Activated naive CD4-positive, alpha-beta T cell treated with anti-CD3 and anti-CD28 coated beads for 36 hours (primary cell): ENCODE measurements at places on chromosomes 7 and 10.
A peak's percentile ranks its signal among the peaks of the same experiment; 100 is the strongest.

DNA sequence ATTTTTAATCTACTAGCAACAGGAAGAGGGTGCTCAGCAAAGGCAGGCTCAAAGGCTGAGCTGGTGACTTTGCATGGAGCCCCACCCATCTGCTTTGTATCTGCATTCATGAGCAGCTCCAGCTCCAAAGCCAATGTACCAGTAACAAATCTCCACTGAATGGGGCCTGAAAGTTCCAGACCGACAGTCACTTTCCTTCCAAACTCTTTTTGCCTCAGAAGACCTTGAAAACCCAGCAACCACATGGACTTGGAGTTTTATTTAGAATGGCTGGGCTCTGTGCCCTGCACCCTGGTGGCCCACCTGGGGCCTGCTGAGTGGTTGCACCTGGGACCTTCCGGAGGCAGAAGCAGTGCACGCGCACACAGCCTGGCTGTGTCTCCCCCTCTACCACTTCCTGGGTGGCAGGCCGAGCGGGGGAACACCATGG is 195.0 kb upstream of the PLXNA4 start:
- DNase-seq: peak; percentile 52

DNA sequence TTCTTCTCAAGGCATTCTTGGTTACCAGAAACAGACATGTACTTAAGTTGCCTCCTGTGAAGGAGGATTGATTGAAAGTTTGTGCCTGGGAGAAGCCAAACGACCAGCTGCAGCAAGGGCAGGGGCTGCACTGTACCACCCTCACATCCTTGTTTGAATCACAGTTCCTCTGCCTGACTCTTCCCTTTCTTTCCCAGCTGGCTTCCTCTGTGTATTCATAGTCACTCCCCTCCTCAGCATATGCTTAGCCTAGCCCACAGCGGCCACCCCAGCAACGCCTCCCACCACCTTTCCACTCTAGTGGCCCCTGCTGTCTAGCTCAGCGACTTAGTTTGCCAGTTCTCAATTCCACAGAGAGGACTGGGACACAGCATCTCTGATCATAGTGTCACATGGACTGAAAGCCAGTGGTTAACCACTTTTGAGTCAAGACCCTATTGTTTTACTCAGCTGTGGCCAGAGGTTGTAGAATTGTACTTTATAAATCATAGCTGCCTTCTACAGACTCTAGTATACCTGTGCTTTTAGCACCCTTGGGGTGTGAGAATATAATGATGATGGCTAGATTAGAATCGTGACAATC is 643.0 kb downstream of the SUGCT start:
- DNase-seq: no peak

DNA sequence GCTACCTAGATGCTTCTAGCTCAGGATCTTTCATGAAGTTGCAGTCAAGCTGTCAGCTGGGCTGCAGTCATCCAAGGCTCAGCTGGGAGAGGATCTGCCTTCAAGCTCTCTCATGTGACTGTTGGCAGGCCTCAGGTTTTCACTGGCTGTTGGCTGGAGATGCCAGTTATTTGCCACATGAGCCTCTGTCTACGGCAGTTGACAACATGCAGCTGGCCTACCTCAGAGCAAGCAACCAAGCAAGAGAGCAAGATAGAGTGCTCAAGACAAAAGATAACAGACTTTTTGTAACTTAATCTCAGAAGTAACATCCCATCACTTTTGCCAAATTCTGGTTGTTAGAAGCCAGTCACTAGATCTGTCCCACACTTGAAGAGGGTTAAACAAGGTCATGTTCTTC is 125.8 kb downstream of the TPST1 start:
- no peak for DNase-seq

DNA sequence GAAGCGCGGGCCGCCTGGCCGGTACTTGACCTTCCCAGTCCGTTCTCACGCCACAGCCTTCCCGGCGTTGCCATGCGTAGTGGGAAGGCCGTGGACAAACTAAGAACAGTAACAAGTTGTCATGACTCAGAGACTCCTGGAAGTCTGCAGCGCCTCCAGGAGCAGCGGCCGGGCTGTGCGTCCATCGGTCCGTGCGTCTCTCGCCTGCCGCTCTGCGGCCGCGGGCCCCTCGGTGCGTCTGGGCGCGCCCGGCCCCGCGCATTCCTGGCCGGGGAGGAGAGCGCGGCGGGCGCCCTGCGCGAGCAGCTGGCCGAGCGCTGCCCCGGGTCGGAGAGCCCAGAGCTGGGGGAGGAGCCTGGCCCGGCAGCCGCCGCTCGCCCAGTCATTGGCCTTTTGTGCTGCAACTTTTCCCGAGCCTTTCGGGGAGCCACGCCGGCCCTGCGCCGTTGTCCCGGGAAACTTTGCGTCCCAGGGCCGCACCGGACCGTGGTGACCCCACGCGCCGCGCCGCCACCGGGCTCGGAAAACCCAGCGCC is 123.7 kb downstream of the TACC2 start:
- DNase-seq: no peak

- DNase-seq: no peak
These were observed 43.4 kb downstream of the LAMB1 start for GRCh38 chr7:107959527-107959898.

- DNase-seq: peak; percentile 74
These were observed 129.3 kb downstream of the PKD1L1 start for GRCh38 chr7:47818796-47819606.

DNA sequence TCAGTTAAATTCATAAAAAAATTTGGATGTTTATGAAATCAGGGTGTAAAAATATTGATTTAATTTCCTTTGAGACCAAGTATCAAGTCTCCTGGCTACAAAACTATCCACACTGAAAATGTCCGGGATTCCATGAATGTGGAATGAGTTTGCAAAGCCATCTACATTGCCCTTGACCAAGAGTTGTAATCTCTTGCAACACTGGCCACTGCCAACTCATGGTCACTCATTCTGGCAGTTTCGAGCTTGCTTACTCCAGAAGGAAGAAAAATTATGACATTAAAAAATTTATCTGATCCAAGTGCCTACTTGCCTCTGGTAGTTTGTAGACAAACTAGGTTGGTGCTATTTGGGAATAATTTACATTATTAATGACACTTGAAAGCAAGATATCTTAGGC is 84.2 kb downstream of the NPY start:
- no peak for DNase-seq

- no peak for DNase-seq
These were observed 48.2 kb downstream of the GOT1 start for GRCh38 chr10:99382176-99382575.

GRCh38 chr10:88455831-88456230 is 127.3 kb downstream of the RNLS start:
- DNase-seq: no peak

DNA sequence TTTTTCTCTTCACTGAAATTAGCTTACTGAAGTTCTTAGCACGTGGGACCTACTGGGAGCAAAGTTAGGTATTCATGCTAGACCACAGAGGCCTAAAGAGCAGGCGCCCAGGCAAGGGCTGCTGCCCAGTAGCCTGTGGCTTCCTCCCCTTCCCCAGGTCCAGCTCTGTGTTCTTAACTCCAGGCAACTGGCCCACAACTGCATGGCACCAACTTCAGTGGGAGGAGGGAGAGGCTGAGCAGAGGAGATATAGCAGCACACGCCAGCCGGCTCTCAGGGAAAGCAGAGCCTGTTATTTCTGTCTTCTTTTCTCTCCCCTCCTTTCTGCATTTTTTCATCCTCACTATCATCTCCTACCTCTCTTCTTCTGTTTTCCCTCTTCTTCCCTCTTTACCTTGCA is 67.4 kb downstream of the PCGF5 start:
- no peak for DNase-seq
